Fibroblast of mammary gland (primary cell): ENCODE measurements at places on chromosomes 6 and 20.

GRCh38 chr6:149318581-149319286, 1.2 kb downstream of the TAB2 start:
- DNase-seq = no peak

DNA sequence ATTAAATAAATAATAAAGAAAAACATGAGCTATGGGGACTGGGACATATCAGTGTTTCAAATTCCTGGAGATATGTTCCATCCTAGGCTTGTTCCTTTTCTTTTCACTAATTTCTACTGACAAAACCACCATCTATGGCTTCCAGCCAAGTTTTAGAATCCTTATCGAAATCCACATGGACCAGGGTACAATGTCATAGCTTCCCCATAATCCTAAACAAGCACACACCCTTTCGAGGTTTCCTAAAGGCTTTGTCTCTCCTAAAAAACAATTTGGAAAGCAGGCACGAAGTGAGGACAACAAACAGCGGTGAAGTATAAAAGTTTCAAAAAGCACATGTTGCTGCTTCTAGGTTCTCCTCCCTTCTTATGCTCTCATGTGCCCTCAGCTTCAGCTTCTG, 13.3 kb upstream of the DST start:
- no peak for DNase-seq

DNA sequence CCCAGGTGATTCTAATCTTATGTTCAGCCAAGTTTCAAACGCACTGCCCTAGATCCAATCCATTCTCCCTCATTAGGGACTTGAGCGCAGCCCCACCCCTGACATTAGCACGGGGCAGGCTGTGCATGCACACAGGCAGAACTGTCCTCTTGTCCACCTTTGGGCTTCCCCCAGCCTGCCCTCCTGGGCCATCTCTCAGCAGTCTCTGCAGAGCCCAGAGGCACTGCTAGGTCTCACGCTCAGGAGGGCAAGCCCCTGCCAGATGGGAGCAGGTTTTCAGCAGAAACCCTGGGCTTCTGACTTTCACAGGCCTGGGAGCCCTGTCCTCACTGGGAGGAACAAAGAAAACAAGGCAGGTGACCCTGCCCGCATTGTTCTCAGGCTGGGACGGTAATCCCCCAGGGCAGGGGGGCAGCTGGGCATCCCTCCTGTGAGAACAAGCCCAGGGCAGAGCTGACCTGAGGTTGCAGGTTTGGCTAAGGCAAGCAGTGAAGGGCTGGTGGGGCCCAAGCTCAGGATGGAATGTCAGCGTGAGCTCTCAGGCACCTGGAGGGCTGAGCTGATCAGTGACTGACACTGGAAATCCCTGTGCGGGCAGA, 24.5 kb downstream of the KCNK5 start:
- DNase-seq = no peak

- no peak for DNase-seq
Measured at GRCh38 chr6:157242791-157243190, 80.5 kb downstream of the TMEM242 start.
